Central memory CD4-positive, alpha-beta T cell (primary cell): ENCODE measurements at places on chromosomes 7 and 10.

DNA sequence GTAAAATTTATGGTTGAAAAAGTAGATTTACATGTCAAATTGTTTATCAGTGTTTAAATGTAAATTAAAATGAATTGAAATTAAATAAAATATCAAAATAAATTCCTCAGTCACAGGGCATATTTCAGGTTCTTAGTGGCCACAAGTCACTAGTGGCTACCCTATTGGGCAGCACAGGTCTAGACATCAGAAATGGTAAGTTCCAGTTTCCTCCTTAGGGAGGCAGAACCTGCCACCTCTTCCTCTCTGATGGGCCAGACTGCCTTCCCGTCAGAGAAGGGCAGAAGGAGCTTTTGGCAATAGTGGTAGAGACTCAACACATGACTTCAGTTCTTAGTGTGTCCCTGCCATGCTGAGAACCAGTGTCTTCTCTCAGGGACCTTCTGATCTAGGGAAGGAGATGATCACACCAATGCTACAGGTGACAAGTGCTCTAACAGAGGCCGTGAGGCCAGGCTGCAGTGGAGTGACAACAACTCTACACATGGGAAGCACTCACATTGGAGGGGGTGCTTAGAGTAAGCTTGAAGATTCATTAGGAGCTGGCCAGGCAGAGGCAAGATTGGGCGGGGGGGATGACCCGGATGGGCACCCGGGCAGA is 14.4 kb upstream of the PCBD1 start:
- DNase-seq: no peak

DNA sequence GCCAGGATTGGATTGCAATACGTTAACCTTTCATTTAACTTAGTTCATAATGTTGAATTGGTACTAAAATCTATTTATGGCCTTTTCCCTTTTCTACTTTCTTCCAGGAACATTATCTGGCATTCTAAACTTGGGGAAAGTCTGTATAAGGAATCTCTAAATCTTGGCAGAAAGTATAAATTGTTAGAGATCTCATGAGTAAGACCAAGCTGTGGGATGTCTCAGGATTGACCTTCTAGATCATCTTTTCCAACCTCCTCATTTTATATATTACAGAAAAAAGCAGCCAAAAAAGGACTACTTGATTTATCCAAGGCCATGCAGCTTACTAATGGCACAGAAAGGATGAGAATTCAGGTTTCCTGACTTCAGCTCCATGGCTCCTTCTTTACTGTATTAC is 598.3 kb downstream of the INHBA start:
- DNase-seq: no peak

GRCh38 chr7:610531-611280 is 91.1 kb upstream of the PDGFA start:
- DNase-seq: no peak

DNA sequence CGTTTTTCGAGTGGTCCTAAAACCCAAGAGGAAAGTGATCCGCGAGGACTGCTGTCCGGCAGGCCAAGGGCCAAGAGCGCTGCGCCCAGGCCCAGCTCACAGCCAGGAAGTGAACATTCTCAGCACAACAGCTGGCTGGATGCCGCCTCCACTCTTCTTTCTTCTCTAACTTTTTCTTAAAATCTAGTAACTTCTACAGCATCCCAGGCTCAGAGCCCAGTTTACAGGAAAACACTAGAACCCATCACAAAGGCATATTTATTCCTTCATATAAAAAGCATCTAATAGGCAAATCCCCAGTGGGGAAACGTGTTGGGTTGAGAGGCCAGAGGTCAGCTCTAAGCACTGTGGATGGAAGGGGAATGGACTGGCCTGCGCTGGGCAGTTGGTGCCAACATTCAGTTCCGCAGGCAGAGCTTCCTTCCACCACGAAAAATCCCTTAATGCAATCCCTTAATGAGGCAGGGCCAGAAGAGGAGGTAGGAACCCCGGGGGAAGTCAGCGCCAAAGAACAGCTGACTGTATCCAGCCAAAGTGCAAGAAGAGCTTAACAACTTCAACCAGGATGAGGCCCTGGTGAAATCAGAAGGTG is 74.8 kb downstream of the ZRANB1 start:
- DNase-seq: no peak

DNA sequence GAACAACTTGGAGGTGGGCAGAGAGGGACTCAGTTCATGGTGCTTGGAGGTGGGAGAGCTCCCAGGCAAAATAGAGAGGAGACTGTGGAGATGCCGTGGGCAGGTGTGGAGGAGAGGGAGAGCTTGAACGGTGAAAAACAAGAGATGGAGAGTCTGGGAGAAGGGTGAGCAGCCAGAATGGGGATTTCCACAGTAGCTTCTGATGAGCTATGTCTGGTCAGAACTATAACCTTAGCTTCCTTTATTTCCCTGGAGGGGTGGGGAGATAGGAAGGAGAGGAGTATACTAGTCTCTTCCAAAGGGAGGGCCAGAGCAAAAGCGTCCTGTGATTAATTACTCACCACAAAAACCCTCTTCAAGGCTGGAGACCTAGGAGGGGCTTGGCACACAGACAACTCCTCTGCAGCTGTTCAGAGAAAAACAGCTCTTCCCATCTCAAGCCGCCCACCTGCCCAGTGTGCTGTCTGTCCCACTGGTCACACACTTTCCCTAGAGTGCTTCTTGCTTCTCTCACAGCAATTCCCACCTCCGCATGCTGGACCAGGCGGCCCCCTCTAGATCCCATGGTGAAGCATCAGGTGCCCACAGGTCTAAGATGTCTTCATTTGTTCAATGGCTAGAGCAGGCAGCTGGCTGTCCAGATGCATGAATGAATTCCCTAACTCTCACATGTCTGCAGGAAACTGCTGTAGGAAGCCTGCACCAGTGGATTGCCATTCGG is 41.9 kb downstream of the TAS2R41 start:
- DNase-seq: no peak

DNA sequence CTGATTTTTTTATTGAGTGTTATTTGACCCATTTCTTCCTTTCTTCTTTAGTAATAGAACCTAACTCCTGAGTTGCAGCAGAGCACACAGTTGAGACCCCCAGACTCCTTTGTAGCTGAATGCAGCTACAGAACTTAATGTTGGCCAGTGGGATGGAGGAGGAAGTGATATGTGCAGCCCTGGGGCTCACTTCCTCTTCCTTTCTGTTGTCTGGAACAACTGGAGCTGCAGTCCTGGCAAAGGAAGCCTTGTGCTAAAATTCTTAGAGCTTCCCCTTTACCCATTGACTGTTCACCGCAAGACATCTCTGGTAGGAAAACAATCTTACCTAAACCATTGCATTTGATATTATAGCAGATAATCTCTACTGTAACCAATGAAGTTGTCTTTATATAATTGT is 86.6 kb downstream of the ITGB8 start:
- no peak for DNase-seq

- no peak for DNase-seq
Observed at GRCh38 chr7:22671177-22671879, 55.7 kb upstream of the IL6 start.

DNA sequence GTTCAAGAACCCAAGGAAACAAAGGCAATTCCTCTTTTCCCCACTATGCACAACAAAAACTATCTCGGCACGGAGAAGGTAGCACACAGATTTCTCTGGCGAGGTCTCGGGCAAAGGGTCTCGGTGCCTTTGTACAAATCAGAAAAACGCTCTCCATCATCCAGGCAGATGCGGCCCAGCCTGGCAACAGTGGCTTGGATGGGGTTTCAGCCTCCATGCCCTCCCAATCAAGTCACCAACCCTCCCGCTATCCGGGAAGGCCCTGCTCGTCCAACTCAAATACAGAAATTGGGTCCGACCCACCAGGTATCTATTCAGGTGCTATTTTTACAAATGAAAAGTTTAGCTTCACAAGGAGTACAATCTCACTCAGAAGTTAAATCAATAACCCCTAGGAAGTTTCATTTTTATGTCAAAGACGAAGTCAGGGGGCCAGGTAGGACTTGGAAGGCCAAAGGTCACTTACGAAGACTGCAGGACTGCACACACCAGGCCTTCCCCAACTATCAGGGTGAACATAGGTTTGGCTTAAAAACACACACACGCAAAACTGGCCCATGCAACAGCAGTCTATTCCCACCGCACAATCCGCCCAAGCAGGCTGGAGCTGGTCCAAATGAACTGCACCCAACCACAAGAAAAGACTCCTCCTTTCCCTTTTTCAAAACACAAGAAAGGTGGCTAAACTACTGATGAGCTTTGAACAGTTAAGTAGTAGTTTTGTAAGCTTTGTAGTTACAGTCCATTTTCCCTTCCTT is 43.0 kb downstream of the GNA12 start:
- no peak for DNase-seq

- no peak for DNase-seq
Observed at GRCh38 chr7:149477494-149478443, 16.9 kb upstream of the ZNF777 start.

- no peak for DNase-seq
Observed at GRCh38 chr7:142425281-142425680, 167.4 kb upstream of the PRSS58 start.

DNA sequence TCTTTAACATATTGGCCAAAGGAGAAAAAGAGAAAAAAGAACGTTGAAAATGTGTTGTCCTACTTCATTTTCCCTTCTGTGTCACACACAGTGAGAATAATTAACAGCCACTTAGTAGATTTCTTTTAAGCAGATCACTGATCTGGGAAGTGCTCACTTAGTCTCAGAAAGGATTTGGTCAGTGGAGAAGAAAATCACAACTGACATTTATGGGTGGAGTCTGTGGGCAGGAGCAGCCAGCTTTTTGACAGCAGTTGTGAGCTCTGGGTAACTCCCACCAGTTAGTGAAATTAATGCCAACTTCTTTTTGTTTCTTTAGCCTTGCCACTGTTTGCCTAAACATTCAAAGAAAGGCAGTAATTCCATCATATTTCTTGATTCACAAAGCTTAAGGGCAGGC is 49.7 kb downstream of the CDK14 start:
- no peak for DNase-seq

GRCh38 chr7:149433124-149433523 is 27.7 kb downstream of the ZNF777 start:
- no peak for DNase-seq

- DNase-seq: no peak
Observed at GRCh38 chr10:47078393-47079203, 167.4 kb downstream of the PTPN20 start.

GRCh38 chr10:86349474-86349873 is 17.1 kb downstream of the GRID1 start:
- DNase-seq: no peak

GRCh38 chr10:33507662-33508425 is 173.4 kb upstream of the NRP1 start:
- no peak for DNase-seq

DNA sequence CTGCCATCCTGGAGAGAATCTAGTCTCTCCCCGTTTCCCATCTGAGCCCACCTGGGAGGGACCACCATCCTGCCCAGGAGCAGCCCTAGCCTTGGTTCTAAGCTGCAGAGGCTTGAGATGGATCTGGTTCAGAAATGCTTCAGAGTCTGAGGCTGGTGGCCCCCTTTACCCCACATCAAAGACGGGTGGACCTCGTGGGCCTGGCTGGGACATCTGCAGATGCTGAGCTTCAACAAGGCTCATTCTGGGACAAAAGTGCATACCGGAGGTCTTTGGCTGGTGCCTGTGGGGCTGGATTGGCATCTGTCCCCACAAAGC is 4.9 kb upstream of the IRF5 start:
- no peak for DNase-seq

GRCh38 chr10:34015700-34016099 is 681.2 kb upstream of the NRP1 start:
- DNase-seq: no peak

GRCh38 chr10:132096863-132097478 is 31.2 kb downstream of the JAKMIP3 start:
- DNase-seq: no peak

- no peak for DNase-seq
Observed at GRCh38 chr7:100364480-100364879, 6.6 kb downstream of the PILRB start.

GRCh38 chr7:50803359-50804337 is 21.0 kb upstream of the GRB10 start:
- no peak for DNase-seq

DNA sequence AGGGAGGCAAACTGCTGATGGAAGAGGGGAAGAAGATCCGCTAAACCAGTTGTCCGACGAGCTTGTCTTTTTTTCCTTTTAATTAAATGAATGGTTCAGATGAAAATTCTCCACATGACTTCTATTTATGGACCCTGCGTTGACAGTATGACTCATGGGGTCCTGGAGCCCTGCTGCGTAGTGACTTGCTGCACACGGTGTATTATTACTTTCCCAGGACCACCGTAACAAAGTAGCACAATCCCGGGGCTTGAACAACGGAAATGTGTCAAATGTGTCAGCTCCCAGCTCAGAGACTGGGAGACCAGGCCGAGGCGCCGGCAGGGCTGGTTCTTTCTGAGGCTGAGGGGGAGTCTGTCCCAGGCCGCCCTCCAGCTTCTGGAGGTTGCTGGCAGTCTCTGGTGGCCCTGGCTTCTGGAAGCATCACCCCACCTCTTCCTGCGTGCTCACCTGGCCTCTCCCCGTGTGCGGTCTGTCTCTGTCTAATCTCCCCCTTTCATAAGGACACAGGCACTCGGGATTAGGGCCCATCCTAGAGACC is 33.8 kb upstream of the MNX1 start:
- no peak for DNase-seq

- DNase-seq: no peak
Observed at GRCh38 chr7:128099204-128099671, 68.0 kb upstream of the LRRC4 start.

DNA sequence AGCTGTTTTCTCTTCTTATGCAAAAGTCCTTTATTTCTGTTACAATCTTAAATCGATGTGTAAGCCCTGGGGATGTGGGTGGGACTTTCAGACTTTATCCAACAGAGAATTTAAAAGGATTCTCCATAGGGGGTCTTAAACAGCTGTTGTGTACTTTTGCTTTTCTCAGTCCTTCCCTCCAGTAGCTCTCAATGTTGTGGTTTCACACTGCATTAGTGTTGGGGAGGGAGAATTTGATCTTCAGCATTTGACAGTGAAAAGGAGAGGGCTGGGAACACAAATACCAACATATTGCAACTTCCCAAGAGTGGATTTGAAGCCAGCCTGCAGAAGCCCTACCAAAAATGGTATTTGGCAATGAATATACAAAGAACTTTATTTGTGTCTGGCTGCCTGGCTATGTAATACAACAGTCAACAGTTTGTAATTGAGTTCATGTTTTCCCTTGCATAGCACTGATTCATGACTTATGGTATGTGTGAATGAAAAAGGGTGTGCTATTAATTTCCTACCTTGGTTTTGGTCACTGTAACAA is 80.1 kb upstream of the CAPZA2 start:
- DNase-seq: no peak

DNA sequence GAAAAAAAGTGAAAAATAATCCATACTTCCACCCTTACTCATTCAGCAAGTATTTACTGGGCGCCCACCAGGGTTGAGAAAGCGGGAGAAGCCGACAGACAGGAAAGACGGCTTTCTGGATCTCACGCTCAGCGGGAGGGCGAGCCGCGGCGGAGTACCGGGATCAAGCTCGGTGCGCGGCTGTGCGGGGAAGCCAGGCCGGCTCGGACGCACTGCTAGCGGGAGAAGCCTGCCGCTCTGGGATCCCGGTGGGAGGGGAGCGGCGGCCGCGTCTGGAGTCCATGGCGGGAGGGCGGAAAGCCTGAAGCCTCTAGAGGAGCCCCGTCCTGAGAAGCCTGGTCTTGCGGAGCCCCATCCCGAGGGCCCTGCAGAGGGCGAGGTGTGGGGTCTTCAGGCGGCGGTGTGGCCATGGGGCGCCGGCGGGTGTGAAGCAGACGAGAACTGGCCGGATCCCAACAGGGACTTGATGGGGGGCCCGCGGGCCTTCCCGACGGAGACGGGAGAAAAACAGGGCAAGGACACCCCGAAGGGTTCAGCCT is 82.9 kb downstream of the VIPR2 start:
- DNase-seq: no peak

GRCh38 chr7:81195033-81195432 is 276.2 kb upstream of the SEMA3C start:
- DNase-seq: no peak

- DNase-seq: no peak
Observed at GRCh38 chr10:126597211-126597610, 73.3 kb downstream of the C10orf90 start.
